ENCODE measurements at places on chromosomes 1 and 21. TPM values are rescaled to one million over a fixed set of nuclear protein-coding genes. Genes with fewer than 3 reads are reported as not detected.

The NFASC gene
- total RNA-seq, result 7.5 TPM

GRCh38 chr1:161185282-161185682 is 8.0 kb upstream of the B4GALT3 start:
- DNase-seq, result peak; percentile 77
- H3K36me3 ChIP-seq, result no peaks in the 10 kb centered on the region
- H3K4me3 ChIP-seq, result no peak overlapping the region
- H3K27ac ChIP-seq, result peak overlapping the region; percentile 69

The SPRR5 gene
- total RNA-seq, result not detected

- H3K36me3 ChIP-seq, result no peaks in the 10 kb centered on the region
- H3K27ac ChIP-seq, result peak overlapping the region; percentile 92
- no peaks in the 10 kb centered on the region for H3K27me3 ChIP-seq
- peak overlapping the region; percentile 68 for H3K4me3 ChIP-seq
- peak; percentile 68 for DNase-seq
Observed at GRCh38 chr1:145956781-145957442, 905 bp downstream of the LIX1L start.

- H3K4me1 ChIP-seq, result no peaks in the 10 kb centered on the region
- DNase-seq, result no peak
- H3K27ac ChIP-seq, result no peak overlapping the region
- H3K27me3 ChIP-seq, result no peaks in the 10 kb centered on the region
- no peak overlapping the region for H3K4me3 ChIP-seq
Observed at GRCh38 chr1:170498876-170499275, 33.1 kb upstream of the GORAB start.

The PTGFR gene
- 2.3 TPM for total RNA-seq

- DNase-seq, result peak; percentile 61
- no peak overlapping the region for H3K4me3 ChIP-seq
- peaks cover 60% of the 10 kb centered on the region for H3K4me1 ChIP-seq
- H3K27ac ChIP-seq, result peak overlapping the region; percentile 90
- no peaks in the 10 kb centered on the region for H3K36me3 ChIP-seq
Observed at GRCh38 chr1:212234431-212235395, 50.5 kb upstream of the PPP2R5A start.

DNA sequence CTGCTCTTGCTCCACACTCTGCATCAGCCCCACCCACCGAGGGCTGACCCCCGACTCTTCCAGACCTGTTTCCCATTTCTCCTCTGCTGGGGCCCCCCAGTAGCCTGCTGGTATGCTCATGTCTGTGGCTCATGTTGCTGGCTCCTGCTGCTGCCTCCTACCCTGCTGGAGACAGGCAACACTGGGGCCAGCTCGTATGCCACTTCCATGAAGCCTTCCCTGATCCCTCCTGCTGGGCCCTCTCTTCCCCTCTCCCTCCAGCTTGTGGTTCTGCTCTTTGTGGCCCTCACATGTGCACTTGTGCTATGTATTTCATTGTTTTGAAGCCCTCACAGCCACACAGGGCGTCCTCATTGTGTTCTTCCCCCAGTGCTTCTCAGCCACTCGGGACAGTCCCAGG is 40.5 kb downstream of the CNN3 start:
- no peaks in the 10 kb centered on the region for H3K36me3 ChIP-seq
- no peak overlapping the region for H3K27ac ChIP-seq
- no peaks in the 10 kb centered on the region for H3K27me3 ChIP-seq

Data from psoas muscle (tissue), 8 donors.